Activated CD4-positive, alpha-beta T cell treated with anti-CD3 and anti-CD28 coated beads, Interleukin-2, amount 50 U/mL, for 1 hour (primary cell): ENCODE measurements at places on chromosomes 3 and 15.

GRCh38 chr3:194526164-194526563 lies 39.4 kb upstream of the ATP13A3 start:
- DNase-seq: no peak

- no peak for DNase-seq
These were observed at the start of gene GMNC for GRCh38 chr3:190862209-190863118. GMNC (minus strand) TSS chr3:190862694; CDS start chr3:190862615, 79 bp downstream.

- DNase-seq: no peak
These were observed 17.0 kb downstream of the APH1B start for GRCh38 chr15:63294359-63294758.

DNA sequence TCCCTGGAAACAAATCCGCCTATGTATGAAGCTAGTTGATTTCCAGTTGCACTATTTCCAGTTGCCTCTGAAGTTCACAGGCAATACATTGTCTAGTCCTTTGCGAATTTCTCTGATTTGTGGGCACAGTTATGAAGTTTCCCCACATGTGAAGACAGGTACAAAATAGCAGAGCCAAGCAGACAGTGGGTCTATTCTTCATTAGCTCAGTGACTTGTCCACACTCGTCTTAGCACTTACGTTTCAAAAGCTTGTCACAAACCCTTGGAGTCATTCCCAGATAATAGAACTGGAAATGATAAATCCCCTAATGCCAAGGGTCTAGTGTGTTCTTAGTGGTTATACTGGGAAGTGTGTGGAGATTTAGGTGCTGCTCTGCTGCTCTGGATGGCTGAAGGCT lies 14.5 kb downstream of the SRPRB start:
- DNase-seq: no peak

GRCh38 chr3:150843241-150843640 lies 62.0 kb downstream of the MINDY4B start:
- no peak for DNase-seq

- DNase-seq: no peak
These were observed 25.8 kb upstream of the NFKBIZ start for GRCh38 chr3:101823525-101823924.

- peak; percentile 59 for DNase-seq
These were observed 182.4 kb downstream of the SHQ1 start for GRCh38 chr3:72665701-72666446.

DNA sequence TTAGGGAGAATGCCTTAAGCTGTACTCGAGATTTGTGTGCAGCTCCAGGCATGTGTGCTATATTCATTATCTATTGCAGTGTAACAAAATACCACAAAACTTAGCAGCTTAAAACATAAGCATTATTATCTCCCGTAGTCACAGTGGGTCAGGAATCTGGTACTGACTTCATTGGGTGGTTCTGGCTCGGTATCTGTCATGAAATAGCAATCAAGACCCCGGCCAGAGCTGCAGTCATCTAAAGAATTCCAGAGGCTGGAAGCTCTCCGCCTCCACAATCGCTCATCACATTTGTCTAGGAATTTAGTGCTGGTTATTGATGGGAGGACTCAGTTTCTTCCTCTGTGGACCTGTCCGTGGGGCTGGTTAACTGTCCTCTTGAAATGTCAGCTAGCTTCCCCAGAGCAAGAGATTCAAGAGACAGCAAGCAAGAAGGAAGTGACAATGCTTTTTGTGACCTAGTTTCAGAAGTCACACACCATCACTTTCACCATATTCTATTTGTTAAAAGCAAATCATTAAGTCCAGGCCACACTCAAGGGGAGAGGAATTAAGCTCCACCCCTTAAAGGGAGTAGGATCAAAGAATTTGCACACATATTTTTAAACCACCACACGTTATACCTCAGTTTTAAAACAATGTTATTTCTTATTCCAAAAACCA lies 76.1 kb downstream of the TOP2B start:
- no peak for DNase-seq

DNA sequence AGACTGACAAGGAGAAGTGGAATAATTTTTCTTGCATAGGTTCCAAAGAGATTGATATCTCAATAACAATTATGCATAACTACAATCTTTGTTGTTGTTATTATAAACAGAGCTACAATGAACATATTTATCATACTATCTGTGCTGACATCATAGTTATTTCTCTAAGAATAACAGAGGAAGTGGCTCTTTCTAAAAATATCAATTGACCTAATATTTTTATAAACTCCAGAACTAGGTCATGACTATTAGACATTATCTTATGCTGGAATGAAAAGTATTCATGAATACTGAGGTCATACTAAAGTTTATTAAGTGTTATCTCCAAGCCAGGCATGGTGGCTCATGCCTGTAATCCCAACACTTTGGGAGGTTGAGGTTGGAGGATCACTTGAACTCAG lies 114.1 kb downstream of the DCLK3 start:
- no peak for DNase-seq

GRCh38 chr15:58390118-58390517 lies 41.7 kb upstream of the LIPC start:
- no peak for DNase-seq

GRCh38 chr3:10766049-10766705 lies 49.9 kb upstream of the SLC6A11 start:
- DNase-seq: no peak

DNA sequence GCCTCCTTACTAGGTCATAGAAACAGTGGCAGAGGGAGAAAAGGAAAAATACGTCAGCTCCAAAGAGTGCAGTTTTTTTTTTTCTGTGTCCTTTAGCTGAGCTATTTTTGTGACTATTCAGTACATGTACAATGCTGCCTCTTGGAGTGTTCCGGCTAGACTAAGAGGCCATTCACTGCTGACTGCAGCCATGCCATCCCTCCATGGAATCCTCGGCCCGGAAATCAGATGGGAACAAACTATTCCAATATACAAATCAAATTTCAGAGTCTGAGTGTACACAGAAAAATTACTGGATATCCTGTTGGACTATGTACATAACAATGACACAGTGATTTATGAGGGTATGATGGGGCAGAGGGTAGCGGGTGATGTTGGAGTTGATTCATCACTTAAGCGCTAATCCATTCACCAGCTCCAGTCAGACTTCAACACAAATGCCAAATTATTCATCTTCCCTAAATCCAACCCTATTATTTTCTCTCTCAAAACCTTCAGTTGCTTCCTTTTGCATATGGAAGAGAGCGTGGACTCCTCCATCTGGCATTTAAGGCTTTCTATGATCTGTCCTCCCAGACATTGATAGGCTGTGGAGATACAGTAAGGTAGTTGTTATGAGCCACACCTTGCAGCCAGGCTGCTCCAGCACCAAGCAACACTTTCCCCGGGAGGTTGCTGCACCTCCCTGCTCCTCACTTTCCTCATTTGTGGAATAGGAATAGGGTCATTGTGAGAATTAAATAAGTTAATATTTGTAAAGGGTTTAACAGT lies 109.1 kb downstream of the LPP start:
- no peak for DNase-seq

- no peak for DNase-seq
These were observed 54.0 kb upstream of the GADL1 start for GRCh38 chr3:30948426-30948825.

DNA sequence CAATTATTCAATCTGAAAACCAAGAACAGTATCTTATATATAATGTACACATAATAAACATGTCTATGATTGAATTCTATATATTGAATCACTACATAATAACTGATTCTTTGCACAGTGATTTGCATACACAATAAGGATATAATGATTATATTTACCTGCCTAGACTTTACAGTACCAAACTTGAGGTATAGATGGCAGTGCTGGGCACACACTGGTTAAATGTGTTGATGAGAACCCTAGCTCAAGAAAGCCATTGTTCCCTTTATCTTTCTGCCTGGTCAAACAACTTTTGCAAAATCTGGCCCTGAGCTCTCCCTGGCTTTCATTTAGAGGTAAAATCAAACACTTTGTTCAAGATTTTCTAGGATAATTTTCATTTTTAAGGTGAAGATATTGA lies 697.7 kb downstream of the TUSC7 start:
- DNase-seq: no peak

DNA sequence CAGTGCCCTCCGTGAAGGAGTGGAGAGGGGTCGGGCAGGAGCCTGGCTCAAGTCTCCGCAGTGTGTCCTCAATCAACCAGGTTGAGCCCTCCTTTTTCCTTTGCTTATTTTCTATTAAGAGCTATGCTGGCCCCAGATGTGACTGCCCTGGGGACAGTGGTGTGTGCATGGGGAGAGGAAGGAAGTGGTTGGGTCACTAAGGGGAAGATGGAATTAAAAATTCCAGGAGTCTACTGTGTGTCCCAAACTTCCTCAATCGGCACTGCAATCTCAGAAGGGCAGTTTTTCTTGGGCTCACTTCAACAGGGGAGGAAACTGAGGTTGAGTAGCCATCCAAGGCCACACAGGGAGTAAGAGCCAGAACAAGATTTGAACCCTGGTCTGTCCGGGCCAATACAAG lies 13.7 kb upstream of the GRIP2 start:
- DNase-seq: no peak

DNA sequence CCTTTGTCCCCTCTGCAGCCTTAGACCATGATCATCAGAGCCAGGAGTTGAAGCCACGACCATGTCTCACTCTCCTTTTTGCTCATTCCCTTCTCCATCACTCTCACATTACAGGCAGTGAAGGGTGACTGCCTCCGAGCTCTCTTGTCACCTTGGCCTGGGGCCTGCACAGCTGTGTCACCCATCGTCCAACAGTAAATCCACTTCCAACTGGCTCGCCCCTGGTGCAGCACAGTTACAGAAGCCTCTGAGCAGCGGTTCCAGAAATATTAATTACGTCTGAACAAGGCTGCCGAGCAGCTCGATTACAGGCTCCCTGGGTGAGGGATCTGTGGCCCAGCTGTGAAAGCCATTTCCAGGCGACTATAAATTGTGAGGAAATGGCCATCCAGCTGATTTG lies 528.2 kb downstream of the NR2F2 start:
- DNase-seq: no peak

GRCh38 chr3:39095778-39096177 lies 11.6 kb downstream of the GORASP1 start:
- DNase-seq: no peak

- DNase-seq: no peak
These were observed 63.3 kb downstream of the RPL22L1 start for GRCh38 chr3:170806676-170807075.

DNA sequence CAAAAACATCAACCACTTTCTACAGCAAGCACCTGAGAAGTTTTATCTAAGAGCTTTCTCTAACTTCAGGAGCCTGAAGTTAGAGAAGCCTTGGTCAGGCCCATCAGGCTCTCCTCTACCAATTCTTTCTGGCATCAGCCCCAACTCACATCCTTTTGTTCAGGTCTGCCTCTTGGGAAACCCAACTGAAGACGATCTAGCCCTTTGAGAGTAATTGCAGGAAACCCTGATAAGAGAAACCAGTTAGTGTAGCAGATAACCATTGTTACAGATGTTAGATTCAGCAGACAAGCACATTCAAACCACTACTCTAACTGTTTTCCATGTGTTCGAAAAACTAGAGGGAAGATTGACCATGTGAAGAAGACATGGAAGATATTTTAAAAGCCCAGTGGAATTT lies 27.0 kb upstream of the DYNC1LI1 start:
- DNase-seq: no peak

DNA sequence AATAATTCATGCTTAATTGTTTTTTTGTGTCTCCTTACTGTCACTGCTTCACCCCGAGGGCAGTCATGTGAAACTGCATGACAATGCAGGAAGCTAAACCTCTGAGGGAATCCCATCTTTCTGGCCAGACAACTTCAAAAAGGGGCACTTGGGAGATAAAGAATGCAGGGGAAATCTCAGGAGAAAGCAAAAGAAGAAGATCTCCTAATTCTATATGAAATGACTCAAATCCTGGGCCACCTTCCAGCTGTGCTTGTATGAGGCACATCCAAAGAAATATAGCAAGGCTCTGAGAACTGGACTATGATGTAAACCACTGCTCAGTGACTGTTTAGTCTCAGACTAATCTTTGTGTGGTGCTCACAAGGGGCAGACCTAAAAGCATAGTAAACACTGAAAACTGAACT lies 22.6 kb upstream of the UMPS start:
- no peak for DNase-seq

DNA sequence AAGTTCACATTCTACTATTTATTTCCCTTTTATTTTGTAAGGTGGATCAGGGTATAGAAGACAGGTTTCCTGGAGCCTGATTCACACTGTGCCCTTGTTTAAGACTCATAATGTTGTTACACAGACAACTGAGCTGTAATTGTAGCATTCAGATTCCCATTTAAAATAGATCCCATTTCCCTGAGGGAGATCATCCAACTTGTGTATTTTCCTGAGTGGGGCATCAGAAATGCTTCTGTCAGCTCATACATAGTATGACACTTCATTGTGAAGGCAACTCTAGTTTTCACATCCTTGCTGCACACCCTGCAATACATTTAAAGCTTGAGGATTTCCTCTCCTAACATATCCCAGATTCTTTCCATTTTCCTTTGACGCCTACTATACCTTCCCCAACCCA lies 659.7 kb downstream of the GRM7 start:
- DNase-seq: no peak

- DNase-seq: no peak
These were observed 309.1 kb downstream of the KCNH8 start for GRCh38 chr3:19457449-19457848.

GRCh38 chr3:128584412-128585020 lies 66.1 kb downstream of the RPN1 start:
- DNase-seq: peak; percentile 29

GRCh38 chr3:152183473-152183872 lies 85.3 kb upstream of the MBNL1 start:
- DNase-seq: peak; percentile 50

DNA sequence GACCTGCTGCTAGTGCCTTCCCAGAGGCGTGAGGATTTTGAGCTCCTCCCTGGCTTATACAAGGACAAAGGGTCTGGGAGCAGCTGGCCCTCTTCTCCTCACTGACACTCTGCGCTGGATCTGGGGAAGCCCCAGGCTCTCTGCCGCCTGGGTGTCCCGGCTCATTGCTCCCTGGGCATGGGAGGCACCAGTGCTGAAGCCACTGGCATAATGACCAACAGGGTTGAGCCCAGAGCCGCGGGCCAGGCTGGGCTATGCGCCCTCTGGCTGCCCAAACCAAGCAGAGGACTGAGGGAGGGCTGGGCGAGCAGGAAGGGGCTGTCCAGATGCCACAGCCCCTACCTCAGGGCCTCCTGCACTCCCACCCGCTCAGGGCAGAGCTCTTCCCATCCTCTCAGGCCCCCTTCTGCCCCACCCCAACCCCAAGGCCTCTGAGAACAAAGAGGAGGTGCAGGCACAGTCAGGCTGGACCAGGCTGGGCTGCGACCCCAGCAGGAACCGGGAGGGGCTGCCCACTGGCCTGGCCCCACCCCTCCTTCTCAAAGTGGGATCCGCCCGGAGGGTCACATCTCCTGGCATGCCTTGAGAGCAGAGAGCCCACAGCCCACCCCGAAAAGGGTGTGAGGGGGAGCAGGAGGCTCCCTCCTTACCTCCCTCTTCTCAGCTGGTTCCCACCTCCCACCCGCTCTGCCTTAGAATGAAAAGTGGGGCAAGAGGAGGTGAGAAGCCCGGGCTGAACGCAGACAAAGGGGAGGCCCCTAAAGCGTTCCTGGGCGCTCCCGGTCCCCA lies 1.6 kb downstream of the LINGO1 start:
- no peak for DNase-seq

DNA sequence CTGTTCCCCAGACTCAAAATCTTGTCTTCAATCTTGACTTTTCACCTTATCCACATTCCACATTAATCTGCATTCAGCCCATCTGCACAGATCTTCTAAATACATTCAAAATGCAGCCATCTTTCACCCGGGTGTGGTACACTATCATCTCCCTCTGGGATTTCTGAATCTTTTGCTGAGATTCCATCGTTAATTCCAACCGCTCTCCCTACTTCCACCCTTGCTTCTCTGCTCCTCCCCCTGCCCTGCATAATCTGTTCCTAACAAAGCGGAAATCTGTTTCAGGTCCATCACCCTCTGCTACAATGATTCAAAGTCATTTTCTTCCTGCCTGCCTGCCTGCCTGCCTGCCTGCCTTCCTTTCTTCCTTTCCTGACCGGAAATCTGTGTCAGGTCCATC lies 7.9 kb upstream of the GOLGA8B start:
- DNase-seq: no peak
